ENCODE measurements at places on chromosomes 2 and 18.
A peak's percentile ranks its signal among the peaks of the same experiment; 100 is the strongest.

DNA sequence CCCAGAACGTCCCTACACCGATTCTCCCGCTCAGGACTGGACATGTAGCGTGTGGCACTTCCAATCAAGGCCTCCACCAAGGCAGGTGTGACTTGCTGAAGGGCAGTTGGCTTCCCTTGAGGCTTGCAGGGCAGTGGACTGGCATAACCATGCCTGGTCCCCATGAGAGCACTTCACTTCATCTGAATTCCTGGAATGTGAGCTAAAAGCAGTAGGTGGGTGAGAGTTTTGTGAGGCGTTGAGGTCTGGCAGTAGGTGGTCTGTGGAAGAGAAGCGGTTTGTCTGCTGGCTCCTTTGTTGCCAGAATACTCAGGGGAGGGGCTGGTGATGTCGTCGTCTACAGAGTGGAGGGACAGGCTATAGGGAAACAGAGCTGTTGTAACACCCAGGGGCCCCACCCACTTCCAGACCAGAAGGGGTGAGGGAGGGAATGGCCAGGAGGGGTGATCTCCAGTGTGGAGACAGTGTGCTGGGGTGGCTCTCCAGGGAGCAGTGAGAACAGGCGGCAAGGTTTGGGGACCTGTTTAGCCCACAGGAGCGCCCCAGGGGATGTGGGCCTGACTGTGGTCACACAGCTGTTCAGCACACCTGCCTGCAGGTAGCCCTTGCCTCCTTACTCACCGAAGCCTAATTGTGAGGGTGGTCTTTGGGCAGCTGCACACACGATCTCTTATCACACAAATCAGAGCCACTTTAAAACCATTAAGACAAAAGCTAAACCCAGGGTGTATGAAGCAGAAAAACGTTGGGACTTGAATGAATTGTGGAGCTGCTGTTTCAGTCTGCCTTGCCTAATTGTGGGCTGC lies 21.5 kb upstream of the ALKAL2 start:
- DNase-seq: no peak

DNA sequence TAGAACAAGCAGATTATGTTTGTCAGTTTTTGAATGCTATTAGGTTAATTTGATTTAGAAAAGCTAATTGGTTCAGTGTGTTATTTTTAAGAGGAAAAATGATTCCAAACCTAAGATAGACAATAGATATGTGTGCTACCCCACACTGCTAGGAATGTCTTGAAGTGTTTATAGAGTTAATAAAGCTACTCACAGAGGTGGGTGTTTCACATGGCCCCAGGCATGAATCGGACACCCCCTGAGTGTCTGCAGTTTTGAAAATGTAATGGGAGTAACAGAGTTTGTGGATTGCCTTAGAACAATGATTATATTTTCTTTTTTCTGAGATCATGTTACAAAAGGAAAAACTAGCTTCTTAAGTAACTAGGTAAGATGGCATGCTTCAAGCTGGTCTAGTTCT lies 348.3 kb downstream of the ADCYAP1 start:
- no peak for DNase-seq

DNA sequence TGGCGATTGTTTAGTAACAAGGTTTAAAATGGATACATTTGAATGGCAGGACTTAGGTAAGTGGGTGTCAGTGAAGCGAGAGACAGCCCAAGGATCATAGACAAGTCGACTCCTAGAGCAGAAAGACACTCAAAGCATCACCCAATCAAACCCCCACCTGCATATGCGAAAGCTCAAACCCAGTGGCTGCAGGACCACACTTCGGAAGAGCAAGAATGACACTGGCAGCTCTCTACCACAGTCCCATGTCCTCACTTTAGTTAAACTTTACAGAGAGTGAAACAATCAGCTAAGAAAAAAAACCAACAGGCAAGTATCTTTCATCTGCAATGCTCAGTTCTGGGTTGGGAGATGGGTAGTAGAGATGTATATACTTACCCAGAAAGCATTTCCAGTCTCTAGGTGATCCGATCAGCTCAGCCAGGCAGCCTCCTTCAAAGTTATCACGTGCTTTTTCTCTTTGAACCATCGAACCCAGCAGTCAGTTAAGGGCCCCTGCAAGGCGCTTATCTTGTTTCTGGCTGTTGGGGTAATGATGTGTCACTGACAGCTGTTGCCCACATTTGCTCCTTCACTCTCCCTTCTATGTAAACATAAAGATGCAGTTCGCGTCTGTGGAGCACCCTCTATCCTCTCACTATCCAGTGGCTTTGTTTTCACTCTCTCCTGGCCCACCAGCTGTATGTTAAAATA lies 357.5 kb upstream of the ID2 start:
- DNase-seq: peak; percentile 18

- no peak for DNase-seq
These were observed 86.2 kb upstream of the RAB27B start for GRCh38 chr18:54742120-54742519.

GRCh38 chr2:95274291-95275150 lies at the start of gene PROM2:
Gene PROM2 (plus strand): TSS chr2:95274449. CDS start chr2:95274586, 137 bp downstream.
- no peak for DNase-seq

GRCh38 chr2:20021405-20022009 lies 9.0 kb upstream of the MATN3 start:
- no peak for DNase-seq

GRCh38 chr18:7871560-7872456 lies 304.7 kb downstream of the PTPRM start:
- no peak for DNase-seq

GRCh38 chr2:206642075-206643025 lies at the start of gene FAM237A:
Gene FAM237A (plus strand): TSS chr2:206642487. CDS start chr2:206644237, 1,750 bp downstream.
- peak; percentile 16 for DNase-seq

DNA sequence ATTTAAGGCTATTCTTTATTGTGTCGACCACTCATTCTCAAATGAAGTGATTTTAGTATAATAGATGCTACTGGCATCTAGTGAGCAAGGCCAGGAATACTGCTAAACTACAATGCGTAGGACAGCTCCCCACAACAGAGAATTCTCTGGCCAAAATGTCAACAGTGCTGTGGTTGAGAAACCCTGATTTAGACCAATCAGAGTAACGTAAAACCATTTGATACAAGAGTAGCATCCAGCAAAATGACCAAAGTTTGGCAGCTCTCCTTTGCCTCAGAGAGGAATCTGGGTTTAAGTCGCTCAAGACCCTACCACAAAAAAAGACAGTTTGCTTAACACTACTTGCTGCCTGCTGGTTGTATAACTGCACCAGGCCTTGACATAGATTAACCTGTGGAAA lies 37.0 kb upstream of the TTN start:
- no peak for DNase-seq

GRCh38 chr2:19819097-19820065 lies 82.4 kb downstream of the TTC32 start:
- no peak for DNase-seq

GRCh38 chr2:177334940-177335543 lies 57.5 kb upstream of the AGPS start:
- no peak for DNase-seq

DNA sequence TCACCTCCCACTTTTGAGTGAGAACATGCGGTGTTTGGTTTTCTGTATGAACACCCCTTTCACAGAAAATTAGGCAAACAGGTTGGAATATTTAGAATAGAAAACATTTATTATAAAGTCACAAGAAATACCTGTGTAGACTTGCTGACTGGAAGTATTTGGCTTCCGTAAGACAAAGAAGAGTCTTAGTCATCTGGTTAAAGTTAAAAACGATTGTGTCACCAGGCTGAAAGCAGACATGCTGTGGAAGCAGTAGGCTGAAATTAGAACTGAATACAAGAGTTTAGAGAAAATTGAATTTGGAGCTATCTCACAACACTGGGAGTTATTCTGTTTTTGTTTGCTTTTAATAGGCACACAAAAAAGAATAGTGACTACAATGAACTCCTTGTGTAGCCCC lies 16.2 kb upstream of the CLASP1 start:
- no peak for DNase-seq

- no peak for DNase-seq
These were observed 237.3 kb downstream of the CALCRL start for GRCh38 chr2:187210726-187211125.

DNA sequence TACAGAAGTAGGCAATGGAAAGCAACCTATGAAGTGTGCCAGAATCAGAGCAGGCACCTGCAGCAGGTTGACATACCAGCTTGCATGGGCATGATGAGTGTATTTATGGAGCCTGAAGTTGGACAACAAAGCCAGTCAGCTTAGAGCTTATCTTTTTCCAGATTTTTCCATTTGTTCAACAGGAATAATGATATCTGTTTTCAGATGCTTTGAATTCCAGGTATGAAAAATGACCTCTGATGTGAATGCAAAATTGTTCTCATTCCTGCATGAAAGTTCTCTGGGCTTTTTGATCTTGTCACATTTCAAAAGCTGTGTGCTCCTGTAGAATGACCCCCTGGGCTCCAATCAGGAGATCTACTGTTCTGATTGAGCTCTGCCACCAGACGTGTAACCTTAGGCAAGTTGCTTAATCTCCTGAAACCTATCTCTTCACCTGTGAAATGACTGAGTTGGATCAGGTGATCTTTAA lies 38.2 kb upstream of the VIT start:
- no peak for DNase-seq

GRCh38 chr2:74822771-74823566 lies 11.0 kb upstream of the HK2 start:
- DNase-seq: no peak

DNA sequence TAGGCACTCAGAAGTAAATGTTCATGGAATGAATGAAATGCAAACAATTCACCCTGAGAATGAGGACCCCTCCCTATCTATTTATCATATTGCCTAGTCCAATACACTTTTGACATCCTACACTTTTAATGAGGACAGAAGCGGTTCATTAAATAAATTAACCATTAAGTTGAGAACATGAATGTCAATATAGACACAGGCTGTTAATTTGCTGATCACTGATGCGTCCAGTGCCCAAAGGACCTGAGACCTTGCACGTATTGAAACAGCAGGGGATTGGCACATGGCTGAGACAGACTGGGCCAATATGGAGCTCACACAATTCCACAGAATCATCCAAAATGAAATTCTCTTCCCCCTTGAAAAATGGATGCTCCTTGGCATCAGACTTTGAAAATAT lies 430.0 kb downstream of the SLC4A3 start:
- DNase-seq: no peak

DNA sequence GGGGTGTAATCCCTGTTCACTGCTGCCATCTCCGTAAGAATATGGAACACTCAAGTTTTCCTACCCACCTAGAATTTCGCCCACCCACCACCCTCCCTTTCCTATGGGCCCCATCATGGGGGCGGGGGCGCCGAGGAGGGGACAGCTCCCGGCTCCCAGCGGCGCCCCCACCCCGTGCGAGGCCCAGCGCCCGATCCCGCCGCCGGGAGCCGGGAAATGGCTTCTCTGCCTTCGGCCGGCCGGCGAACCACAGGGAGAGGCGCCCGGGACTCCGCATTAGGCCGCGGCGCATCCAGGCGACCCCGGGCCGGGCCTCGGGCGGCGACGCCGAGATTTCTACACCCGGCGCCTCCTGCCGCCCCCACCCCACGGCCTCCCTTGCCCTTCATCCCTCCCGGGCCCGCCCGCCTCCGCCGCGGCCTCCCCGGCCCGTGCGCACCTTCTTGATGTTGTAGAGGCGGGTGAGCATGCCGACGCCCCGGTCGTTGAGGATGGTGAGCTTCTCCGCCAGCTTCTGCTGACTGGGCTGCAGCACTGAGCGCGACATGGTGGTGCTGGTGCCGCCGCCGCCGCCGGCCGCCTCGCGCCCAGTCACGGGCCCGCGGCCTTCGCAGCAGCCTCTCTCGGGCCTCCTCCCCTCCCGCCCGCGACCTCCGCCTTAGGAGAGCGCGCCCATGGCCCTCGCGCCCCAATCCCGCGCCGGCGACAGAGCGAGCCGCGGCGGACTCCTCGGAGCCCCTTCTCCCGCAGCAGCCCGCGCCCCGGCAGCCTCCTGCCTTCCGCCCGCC lies 510 bp downstream of the NCKAP1 start:
- no peak for DNase-seq

GRCh38 chr2:33782395-33783230 lies 183.5 kb upstream of the FAM98A start:
- DNase-seq: no peak

GRCh38 chr18:33010149-33010548 lies 237.3 kb upstream of the KLHL14 start:
- DNase-seq: no peak

DNA sequence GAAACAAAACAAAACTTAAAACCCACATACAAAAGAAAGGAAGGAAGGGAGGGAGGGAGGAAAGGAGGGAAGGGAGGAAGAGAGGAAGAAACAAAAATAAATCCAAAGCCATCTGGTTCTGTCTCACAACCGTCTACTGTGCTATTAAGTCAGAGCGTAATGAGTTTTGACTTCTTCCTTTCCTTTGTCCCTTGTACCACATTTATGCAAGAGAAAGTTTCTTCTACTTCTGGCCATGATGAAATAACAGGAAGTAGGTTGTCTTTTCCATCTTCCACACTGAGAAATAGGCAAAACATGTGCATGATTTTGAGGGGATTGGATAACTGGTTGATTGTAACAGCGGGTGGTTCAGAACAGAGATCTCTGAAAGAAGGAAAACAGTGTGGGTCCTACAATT lies 121.4 kb downstream of the CTAGE1 start:
- no peak for DNase-seq

Measured in AG04450 (cell line).